ENCODE measurements at places on chromosomes 2 and 18.

- no peak for DNase-seq
Observed at GRCh38 chr2:68834737-68835376, 36.3 kb downstream of the BMP10 start.

GRCh38 chr2:139142252-139142880 is 362.2 kb upstream of the NXPH2 start:
- DNase-seq: no peak

GRCh38 chr2:240795454-240795853 is 24.6 kb downstream of the KIF1A start:
- no peak for DNase-seq

DNA sequence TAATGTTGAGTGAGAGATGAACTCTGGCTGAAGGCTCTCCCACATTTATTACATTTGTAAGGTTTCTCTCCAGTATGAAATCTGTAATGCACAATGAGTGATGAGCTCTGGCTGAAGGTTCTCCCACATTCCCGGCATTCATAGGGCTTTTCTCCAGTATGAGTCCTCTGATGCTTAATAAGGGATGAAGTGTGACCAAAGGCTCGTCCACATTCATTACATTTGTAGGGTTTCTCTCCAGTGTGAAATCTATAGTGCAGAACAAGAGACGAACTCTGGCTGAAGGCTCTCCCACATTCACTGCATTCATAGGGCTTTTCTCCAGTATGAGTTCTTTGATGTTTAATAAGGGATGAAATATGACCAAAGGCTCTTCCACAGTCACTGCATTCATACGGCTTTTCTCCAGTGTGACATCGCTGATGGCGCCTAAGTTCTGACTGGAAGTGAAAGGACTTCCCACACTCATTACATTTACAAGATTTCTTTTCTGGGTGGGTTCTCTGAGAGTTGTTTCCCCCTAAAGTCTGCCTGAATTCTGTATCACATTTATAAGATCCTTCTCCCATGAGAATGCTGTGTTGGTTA is 10.2 kb downstream of the ZNF514 start:
- DNase-seq: no peak

DNA sequence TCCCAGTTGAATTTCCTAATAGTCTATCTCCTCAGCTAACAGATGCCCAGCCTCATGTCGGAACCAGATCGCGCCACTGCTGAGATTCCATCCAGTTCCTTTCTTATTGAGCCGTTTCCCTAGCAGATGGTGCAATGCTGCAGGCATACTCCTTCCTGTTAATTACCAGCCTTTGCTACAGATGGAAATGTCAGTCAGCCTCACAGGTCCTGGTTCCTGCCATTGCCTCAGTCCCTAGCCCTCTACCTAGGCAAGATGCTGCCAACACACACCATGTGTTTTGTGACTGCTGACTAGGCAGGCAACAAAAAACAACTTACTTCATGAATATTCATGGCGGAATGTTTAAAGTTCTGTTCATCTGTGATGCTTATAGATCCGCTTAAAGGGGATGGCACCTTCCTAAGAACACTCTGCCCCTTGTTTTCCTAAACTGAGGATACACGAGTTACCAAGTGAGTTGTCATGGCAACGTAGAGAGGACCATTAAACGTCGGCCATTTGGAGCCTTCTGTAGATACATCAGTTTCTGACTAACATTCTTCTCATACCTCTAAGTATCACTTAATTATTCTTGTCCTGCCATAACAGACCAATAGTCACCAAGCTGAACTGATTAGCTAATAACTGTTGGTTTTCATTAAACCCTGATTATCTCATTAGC is 749.5 kb downstream of the RNF144A start:
- no peak for DNase-seq

DNA sequence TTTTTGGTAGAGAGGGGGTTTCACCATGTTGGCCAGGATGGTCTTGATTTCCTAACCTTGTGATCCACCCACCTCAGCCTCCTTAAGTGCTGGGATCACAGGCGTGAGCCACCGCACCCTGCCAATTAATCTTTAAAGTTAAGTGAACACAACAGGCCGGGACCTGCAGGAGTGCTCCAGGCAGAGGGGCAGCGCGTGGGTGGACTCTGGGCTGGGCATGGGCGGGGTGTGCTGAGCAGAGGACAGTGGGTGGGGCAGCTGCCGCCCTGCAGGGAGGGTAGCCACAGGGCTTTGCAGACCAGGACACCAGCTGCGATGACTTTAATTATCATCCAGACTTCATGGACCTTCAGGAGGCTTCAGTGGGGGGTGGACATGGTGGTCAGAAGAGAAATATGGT is 8.8 kb upstream of the GPR148 start:
- no peak for DNase-seq

GRCh38 chr2:204544961-204545860 is at the start of gene PARD3B:
Gene PARD3B, plus strand, starts transcription at chr2:204545475. Its CDS starts 525 bp downstream, at chr2:204546000.
- DNase-seq: no peak

- no peak for DNase-seq
Observed at GRCh38 chr18:26893996-26894395, 28.5 kb upstream of the AQP4 start.

GRCh38 chr18:23401400-23402347 is 51.4 kb upstream of the RIOK3 start:
- no peak for DNase-seq

DNA sequence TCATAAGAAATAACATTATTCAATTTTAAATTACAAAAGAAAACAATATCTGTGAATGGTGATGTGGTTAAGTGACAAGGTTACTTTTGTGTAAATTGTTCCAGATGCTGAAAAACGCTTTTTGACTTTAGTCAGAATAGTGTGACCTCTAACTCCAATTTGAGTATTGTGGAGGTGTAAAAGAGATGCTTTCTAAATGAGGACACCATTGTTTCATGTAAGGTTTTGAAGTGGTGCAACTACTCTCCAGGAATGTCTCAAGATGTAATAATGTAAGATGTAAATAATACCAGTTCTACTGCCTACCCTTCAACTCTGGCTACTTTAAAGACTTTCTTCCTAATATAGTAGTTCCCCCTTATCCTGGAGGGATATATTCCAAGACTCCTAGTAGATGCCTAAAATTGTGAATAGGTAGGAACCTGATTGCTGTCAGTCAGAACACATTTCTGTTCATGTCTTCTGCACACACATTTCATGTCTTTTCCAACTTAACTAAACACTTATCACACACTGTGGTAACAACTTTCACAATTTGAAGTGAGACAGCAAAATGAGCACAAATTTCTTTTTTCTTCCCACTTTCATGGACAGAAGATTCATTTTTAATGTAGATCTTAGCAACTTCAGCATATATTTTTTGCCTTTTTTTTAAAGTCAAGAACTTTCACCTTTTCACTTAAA is 39.1 kb upstream of the PPP1R1C start:
- DNase-seq: no peak

GRCh38 chr2:119040730-119041129 is 98.7 kb downstream of the MARCO start:
- DNase-seq: no peak

GRCh38 chr18:2407961-2408360 is 163.3 kb downstream of the METTL4 start:
- no peak for DNase-seq

DNA sequence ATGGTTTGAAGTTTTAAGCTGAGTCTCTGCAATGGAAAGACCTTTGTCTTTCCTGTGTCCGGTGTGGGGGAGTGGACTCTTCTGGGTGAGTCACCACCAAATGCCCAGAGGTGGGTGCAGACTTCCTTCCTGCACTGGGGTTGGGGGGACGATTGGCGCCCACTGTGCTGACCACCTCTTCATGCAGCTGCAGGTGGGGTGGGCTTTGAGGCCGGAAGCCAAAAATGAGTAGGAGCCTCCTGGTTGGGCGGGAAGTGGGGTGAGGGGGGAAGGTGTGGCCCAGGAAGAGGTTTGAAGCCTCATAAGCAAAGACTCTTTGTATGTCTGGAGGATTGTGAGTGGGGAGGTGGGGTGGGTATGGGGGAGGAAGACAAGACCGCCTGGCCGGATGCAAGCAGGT is 27.6 kb downstream of the PAX8 start:
- DNase-seq: no peak

GRCh38 chr2:129767346-129768035 is 212.0 kb upstream of the RAB6C start:
- no peak for DNase-seq

- no peak for DNase-seq
Observed at GRCh38 chr2:172228177-172228808, 125.6 kb upstream of the DLX2 start.

DNA sequence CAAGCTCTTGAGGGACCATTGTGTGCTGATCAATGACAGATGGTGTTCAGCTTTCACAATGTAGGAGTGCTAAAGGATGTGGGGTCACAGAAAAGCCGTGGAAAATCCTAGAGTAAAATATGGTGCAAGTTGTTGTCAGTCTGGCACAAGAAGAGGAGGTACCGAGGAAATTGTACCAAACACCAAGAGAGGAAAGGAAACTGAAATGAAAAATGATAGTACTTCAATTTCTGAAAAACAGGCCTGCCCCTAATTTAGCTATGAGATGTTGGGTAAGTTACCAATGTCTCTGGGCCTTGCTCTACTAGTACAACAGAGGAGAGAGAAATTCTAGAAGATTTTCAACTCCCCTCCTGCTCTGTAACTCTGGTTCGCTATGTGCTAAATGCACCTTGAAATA is 78.8 kb upstream of the PELI1 start:
- DNase-seq: no peak

DNA sequence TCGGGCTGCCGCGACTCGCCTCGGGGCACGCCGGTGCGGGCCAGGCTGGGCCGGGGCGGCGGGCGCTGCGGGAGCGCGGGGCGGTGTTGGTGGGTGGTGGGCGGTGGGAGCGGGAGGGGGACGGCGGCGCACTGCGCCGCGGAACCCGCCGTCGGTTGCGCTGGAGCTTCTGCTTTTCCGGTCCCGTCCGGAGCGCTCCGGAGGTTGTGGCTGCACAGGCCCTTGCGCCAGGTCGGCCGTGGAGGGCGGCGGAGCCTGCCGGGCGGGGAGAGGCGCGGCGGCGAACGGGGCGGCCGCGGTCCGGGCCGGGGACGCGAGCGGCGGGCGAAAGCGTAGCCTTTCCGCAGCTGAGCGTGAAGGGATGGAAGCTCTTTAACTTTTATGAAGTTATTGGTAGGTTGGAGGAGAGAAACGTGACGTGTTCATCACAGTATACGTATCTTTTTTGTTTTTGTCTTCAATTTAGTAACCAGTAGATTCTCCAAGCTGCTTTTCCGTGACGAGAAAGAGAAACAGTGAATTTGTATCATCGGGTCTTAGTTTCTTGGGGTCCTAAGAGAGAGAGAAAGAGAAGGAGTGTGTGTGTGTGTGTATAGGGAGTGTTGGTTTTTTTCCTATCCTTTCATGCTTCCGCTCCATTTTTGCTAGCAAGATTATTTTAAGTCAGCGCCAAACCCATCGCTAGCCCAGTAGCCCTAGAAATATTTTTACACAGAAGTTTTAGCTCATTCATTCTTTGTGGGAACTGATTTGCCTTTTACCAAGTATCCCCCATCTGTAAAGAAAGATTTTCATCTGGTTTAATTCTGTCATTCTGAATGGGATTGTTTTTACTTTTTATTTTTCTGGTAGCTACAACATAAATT is 535 bp downstream of the ATG4B start:
- peak; percentile 12 for DNase-seq

DNA sequence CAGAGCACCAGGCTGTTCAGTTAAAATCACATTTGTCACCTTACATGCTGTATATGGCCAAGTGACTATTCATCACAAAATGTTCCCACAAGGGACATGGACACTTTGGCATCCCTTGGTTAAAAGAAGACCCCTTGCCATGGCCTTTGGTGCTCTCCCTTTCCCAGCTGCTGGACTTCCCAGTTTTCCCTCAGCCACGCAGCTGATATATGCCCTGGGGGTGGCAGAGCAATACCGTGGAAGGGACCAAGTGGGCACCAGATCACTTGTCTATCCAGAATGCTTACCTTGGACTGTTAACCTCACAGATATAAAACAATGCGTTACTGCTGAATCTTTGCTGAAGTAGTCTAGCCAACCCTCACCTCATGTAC is 35.3 kb downstream of the PAIP2B start:
- no peak for DNase-seq

- DNase-seq: no peak
Observed at GRCh38 chr18:78794071-78794430, 185.6 kb upstream of the SALL3 start.

DNA sequence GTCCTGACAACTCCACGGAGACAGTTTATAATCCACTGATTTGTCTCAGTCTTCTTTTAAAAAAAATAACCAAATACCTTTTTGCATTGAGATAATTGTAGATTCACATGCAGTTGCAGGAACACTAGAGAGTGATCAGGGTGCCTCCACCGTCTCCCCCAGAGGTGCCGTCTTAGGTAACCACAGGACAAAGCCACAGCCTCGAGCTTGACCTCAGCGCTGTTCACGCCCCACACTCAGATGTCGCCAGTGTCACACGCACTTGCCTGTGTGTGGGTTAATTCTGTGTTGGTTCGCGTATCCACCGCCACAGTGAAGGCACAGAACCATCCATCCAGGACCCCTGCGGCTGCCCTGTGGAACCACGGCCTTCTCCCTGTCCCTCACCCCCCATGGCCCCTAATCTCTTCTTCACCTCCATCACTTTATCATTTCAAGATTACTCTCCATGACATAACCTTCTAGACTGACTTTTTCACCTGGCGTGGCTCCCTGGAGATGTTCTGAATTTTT is 295.0 kb upstream of the HDAC4 start:
- DNase-seq: no peak

GRCh38 chr2:65297544-65297943 is 69.9 kb downstream of the ACTR2 start:
- DNase-seq: no peak

DNA sequence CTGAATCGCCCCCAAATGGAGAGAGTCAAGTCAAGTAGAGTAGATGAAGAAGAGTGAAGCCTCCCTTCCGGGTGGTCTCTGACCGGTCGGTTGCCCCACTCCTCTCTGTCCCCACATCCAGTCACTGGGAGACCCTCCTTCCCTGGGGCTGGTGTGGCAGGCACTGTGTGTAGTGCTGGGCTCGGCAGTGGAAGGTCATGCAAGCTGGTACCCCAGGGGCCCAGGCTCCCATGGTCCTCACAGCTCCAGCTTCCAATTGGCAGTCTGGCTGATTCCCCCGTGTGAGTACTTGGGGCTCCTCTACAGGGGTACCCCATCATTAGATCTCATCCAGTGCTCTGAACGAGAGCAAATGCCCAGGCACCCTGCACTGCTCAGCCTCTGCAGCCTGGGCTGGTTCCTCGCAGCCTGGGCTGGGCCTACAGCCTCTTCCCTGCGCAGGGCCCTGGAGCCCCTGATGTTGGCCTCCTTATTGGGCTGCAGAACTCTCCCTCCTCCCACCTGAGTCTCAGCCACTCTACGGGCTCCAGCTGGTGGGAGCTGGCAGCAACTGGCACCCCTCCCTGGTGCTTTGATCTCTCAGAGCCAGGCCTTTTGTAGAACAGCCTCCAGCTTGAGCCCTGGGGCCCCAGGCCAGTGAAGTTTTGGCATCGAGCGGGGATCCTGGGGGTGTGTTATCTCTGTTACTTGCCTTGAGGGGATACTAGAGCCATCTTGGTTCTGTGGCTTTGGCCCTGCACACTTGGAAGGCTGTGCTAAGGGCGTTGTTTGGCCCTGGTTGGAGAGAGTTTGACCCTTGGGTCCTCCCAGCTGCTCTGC is 187.8 kb upstream of the HDAC4 start:
- DNase-seq: no peak

- no peak for DNase-seq
Observed at GRCh38 chr2:148021059-148021861, at the start of gene MBD5. Gene MBD5, plus strand, starts transcription at chr2:148021091.

GRCh38 chr2:140348826-140349225 is 1568.6 kb upstream of the NXPH2 start:
- no peak for DNase-seq
